Glutamatergic neuron (in vitro differentiated cells): ENCODE measurements at places on chromosomes 6 and 20. TPM values are rescaled to one million over a fixed set of nuclear protein-coding genes. Genes with fewer than 3 reads are reported as not detected.

ULBP1 gene
- total RNA-seq = 9.3 TPM

CLPSL1 gene
- total RNA-seq = not detected

BRD2 gene
- 213 TPM for total RNA-seq

DNA sequence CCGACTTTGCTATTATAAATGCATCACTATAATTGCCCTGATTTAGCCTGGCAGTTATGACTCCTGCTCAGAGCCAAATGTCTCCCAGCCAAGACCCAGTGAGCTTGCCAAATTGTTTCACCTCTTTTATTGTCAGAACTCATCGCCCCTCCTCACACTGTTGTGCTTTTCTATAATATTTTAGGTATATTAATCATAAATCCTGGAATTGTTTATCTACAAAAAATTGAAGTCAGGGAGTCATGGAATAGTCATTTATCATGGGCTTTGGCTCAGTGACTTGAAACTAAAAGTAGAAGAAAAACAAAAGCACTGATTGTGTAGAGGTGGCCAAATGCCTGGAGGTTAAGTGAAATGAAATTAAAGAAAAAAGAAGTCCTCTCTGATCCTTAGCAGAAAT is 85.6 kb downstream of the PFDN4 start:
- DNase-seq = no peak

DNA sequence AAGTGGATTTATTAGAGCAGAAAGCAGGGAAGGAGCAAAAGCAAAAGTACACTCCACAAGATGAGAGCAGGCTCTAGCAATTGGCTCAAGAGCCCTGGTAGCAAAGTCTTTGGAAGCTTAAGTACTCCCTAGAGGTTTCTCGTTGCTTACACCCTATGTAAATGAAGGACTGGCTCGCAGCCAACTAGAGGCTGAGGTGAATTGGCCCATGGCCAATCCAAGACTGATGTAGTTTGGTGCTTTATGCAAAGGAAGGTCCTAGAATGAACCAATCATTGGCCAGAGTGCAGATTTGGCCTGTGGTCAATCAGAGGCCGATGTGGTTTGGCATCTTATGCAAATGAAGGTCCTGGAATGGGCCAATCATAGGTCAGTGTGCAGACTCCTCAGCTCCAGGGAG is 191.3 kb upstream of the ARID1B start:
- no peak for DNase-seq

DNA sequence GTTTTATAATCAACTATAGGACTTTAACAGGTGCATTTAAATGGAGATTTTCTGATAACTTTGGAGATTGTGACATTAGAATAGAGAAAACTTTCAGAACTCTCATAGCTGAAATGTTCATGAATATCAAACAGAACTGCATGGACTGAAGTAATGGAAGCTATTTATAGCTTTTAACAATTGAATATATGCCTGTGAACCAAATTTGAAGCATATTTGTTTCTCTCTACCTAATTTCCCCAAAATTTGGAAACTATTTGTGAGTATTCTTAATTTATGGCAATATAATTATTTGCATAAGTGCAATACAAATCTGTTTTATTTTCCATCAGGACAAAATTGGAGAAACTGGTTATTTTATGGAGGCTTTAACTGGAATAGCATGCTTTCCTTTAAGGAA is 96.6 kb downstream of the PLG start:
- no peak for DNase-seq

DNA sequence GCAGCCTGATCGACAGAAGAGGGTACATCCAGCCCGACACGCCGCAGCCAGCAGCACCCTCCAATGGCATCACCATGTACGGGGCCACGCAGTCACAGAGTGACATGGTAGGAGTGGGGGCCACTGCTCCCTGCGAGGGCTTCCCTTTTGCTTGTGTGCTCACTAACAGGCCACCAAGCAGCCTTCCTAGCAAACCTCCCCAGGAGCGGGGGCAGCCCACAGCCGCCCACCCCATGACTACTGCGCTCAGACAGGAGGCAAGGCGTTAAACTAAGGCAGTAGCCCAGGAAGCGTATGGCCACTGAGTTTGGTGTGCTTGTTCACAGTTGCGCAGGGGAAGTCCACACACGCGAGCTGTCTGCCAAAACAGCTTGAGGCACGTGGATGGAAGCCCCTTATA is 169.5 kb upstream of the SNX9 start:
- no peak for DNase-seq

DNA sequence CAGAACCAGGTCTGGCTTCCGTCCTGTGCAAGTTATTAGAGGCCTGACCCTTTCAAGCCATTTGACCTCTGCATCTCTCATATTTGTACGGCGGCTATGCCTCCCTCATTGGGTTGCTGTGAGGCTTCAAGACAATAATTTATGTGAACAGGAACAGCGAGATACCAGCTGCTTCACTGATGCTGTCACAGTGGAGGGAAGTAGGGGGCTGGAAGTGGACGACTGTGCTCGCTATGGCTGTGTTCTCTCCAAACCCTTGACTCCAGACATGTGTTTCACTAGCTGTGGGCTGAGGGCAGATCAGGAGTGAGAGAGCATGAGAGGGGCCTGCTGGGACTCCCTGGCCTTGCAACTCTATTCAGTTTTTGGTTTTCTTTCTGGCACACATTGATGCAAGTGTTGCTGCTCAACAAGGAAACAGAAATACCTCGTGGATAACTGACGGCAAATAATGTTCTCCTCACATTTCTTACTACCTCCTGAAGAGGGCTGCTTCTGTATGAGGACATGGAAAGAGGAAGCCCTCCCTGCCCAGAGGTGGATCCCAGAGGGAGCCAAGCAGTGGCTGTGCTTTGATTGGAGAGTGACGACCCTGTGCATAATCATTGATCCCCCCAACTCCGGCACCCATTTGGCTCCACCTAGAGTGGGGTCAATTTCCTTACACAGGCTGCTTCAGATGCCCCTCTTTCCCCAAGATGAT is 34.7 kb upstream of the SCP2D1 start:
- DNase-seq = no peak

DNA sequence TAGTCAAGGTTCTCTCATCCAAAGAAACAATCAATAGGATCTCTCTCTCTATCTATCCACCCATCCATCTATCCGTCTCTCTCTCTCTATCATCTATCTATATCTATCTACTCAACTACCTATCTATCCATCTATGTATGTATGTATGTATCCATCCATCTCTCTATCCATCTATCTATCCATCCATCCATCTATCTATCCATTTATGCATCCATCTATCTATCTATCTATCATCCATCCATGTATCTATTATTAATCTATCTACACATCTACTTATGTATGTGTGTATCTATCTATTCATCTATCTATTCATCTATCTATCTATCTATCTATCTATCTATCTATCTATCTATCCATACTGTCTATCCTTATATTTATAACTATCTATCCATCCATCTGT is 99.3 kb downstream of the FNDC1 start:
- no peak for DNase-seq

GRCh38 chr20:32959351-32960221 is 44.6 kb downstream of the SUN5 start:
- DNase-seq = no peak
